Motor neuron (in vitro differentiated cells): ENCODE measurements at places on chromosomes 6 and 20.

DNA sequence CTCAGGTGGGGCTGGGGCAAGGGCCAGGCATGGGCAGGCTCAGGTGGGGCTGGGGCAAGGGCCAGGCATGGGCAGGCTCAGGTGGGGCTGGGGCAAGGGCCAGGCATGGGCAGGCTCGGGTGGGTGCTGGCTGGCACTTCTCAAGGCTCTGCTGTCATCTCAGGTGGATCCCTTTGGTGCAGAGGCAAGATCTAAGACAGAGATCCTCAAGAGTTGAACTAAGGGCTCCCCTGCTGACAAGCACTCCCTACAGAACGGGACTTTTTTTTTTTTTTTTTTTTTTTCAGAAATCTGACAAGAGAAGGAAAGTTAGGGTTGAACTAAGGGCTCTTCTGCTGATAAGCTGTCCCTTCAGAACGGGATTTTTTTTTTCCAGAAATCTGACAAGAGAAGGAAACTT is 24.9 kb downstream of the MMP24OS start:
- no peak for ATAC-seq

DNA sequence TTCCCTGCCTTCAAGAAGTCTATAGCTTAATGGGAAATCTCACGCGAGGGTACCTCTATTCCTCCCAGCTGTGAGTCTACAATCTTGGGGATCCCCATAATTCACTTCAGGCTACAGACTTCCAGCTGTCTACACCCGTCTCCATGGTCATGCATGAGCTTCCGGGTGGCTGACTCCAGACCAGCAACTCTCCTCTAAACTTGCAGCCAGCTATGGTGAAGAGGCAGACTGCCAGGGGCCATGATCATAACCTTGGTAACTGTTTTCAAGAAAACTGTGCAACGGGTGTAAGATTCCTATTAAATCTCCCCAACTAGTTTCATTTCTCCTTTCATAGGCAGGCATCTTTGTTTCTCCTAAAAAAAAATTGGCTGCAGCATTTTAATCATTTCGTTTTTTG is 534.4 kb upstream of the CHD6 start:
- no peak for ATAC-seq

- no peak for ATAC-seq
Measured at GRCh38 chr6:26214803-26215584, 127.8 kb downstream of the HFE start.

DNA sequence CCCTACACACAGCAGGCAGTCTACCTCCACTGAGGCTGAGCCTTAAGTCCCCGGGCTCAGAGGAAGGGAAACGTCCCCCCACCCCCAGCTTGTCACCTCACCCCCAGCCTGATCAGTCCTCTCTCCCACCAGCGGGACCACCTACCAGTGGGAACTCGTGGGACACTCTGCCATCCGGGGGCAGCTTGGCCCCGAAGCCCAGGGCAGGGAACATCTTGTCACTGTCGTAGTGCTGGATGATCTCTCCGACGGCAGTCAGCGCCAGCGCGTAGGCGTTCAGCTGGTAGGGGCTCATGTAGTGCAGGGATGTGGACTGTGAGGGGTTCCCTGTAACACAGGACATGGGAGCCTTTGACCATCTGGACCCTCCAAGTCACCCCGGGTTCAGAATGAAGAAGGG is 48.6 kb downstream of the RAB44 start:
- ATAC-seq, result no peak

DNA sequence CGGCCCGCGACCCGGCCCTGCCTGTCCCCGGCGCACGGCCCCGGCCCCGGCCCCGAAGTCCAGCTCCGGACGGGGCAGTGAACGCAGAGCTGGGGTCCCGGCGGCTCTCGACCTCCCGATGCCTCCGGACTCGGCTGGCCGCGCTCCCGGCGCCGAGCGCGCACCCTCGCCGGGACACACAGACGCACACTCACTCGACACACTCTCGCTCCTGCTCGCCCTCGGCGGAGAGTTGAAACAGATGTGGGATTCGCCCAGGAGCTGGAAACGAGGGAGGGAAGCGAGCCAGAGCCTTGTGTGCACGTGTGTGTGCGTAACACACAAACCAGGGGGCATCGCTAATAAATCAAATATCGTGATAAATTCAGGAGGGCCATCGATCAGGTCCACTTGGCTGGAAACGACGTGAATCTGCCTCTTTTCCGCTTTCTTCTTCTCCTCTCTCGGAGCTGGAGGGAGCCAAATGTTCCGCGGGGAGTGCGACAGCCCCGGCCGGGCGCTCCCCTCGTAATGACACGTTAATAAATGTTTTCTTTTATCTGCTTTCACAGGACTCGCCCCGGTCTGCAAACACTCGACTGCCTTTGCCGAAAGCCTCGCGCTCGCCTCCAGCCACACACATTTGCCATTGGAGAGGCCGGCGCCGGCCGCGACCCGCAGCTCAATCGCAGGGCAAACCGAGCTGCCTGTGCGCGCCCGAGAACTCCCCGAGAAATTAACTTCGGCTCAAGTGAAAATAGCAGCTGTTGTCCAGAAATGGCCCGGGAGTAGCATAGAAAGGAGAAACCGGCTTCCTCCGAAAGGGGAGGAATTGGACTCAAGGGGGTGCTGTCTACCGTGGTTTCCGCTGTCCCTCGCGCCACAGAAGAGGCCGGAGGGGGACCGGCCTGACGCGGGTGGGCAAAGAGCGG is 828 bp upstream of the SULF2 start:
- ATAC-seq, result peak; percentile 61
